Prostate gland (tissue), 2 donors: ENCODE measurements at places on chromosomes 1 and 21.

DNA sequence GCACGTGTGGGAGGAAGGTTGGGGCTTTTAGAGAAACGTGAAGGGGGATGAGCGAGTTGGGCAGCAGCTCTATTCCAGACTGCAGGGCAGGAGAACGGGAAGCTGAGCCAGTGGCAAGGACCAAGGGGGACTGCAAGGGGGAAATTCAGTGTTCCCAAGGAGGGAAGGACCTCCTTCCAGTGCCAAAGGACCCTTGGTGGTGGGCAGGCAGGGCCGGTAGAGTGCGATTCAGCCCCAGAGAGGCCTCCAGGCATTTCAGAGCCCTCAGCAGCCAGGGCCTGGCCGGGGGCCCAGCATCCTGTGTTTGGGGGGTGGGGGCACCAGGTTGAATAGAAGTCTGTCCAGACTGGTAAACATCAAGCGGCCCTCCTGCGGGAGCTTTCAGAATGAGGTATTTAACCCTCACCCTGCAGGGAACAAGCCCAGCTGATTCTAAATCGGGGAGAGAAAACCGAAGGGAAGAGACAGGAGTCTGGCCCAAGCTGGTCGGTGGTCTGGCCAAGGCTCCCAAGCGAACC lies 2.3 kb downstream of the COL9A2 start:
- DNase-seq, result no peak

- no peak for DNase-seq
Measured at GRCh38 chr1:91948097-91948496, 1.1 kb upstream of the BRDT start.

- no peak for DNase-seq
Measured at GRCh38 chr21:27804515-27804914, 837.6 kb upstream of the ADAMTS5 start.

GRCh38 chr1:227059076-227059475 lies 119.0 kb downstream of the COQ8A start:
- no peak for DNase-seq

- no peak for DNase-seq
Measured at GRCh38 chr1:58256041-58256440, 290.5 kb downstream of the OMA1 start.

DNA sequence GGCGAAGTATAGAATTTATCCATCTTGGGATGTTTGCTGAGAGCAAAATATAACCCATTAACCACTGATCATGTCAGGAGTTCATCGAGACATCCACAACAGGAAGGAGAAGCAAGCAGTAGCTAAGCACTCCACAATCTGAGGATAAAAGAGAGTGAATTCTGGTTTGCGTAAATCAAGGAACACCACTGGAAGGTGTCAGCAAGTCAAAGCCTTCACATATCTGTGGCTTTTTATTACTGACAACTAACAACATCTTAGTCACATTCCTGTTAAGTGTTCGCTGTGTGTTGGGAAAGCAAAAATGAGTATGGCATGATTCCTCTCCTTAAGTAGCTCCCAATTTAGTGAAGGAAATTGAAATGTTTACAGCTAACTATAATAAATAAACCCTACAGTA lies 44.5 kb upstream of the DARS2 start:
- no peak for DNase-seq

GRCh38 chr1:157166590-157166989 lies 28.4 kb upstream of the ETV3 start:
- DNase-seq, result no peak

DNA sequence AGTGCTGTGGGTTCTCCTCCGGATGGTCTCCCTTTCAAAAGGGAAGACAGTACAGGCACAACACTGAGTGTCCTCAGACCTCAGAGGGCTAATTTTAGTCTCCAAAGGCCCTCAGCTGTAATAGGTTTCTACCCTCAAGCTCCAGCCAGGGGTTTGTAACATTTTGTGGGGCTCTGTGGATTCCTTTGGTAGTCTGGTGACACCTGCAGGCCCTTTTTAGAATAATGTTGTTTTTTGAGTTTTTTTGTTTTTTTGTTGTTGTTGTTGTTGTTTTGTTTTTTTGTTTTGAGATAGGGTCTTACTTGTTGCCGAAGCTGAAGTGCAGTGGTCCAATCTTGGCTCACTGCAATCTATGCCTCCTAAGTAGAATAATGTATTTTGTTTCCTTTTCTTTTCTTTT lies 15.0 kb upstream of the TMEM201 start:
- DNase-seq, result no peak

DNA sequence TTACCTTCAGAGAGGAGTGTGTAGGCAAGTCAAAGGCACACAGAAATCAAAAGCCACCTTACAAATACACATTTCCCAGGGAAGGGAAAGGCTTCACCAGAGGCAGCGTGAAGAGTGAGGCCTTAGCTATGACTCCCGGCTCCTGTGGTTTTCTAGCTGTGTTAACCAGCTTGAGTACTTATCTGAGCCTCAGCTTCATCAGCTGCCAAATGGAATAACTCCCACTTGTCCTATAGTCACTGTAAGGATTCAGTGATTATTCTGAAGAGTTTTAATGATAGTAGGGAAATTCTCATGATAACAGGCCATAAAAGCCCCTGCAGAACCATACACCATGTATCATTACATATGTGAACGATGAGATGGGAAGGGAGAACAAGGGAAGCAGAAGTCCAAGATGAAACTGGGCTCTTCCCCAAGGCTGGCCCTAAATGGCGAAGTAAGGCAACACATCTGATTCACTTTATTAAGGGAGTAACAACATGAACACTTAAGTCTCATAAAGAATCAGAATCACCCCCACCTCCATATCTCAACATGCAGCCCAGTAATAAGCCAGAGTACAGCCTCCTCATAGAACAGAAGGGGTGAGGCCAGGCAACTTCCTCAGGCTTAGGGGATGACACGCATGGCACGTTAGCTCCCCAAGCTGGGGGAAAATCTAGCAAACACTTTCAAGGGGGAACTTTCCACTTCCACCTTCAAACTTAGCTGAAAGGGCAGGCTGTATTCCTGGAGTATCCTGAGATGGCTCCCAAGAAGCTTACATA lies 63.7 kb downstream of the SLC66A1 start:
- no peak for DNase-seq

- no peak for DNase-seq
Measured at GRCh38 chr1:93774707-93775106, 93.1 kb upstream of the BCAR3 start.

- DNase-seq, result no peak
Measured at GRCh38 chr1:210980082-210980481, 153.9 kb downstream of the KCNH1 start.

- DNase-seq, result no peak
Measured at GRCh38 chr1:203177036-203177405, 1.4 kb upstream of the MYBPH start.

DNA sequence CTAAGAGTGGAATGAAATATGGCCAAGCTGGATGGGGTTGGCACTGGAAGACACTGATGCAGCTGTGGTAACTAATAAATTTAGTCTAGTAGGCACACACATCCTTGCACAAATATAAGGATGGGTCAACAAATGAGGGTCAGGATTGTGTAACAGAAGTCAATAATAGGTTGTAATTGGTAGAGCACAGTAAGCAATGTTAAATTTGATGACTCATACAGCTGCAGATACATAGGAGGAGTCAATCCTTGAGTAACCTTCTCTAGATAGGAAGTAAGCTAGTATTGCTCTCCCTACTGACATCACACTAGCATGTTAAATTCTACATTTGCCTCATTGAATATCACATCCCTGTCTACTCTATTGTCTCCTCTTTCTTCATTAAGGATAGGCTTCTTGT lies 332.1 kb downstream of the PTPRC start:
- no peak for DNase-seq

DNA sequence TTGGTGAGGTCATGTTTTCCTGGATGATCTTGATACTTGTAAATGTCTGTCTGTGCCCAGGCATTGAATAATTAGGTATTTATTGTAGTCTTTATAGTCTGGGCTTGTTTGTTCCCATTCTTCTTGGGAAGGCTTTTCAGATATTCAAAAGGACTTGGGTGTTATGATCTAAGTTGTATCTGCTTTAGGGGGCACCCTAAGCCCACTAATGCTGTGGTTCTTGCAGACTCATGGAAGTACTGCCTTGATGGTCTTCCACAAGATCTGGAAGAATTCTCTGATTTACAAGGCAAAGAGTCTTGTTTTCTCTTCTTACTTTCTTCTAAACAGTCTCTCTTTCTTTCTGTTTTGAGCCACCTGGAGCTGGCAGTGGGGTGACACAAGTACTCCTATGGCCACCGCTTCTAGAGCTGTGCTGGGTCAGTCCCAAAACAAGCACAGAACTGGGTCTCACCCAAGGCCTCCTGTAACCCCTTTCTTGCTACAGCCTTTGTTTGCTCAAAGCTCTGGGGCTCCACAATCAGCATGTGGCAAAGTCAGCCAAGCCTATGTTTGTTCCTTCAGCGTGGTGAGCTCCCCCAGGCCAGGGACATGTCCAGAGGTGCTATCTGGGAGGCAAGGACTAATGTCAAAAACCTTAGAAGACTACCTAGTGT lies 12.6 kb downstream of the VN1R5 start:
- no peak for DNase-seq

GRCh38 chr1:15928971-15929965 lies 46.6 kb downstream of the ZBTB17 start:
- DNase-seq, result no peak

- DNase-seq, result no peak
Measured at GRCh38 chr21:46112725-46113215, 14.9 kb downstream of the COL6A2 start.
